RPMI7951 (cell line): ENCODE measurements at places on chromosomes 4 and X. TPM values are rescaled to one million over a fixed set of nuclear protein-coding genes. Genes with fewer than 3 reads are reported as not detected.

The TMPRSS11A gene
- total RNA-seq: not detected in 2 replicates

The SPANXN2 gene
- total RNA-seq: not detected in 2 replicates

The CT45A5 gene
- 0.29 TPM in 1 of 2 replicates, not detected in the other for total RNA-seq

The ADH4 gene
- total RNA-seq: not detected in 2 replicates

The TRIM75 gene
- total RNA-seq: not detected in 2 replicates

The DHX15 gene
- total RNA-seq: 117 and 163 TPM in 2 replicates

The TMEM150C gene
- total RNA-seq: 0.12 and 0.49 TPM in 2 replicates

The TLL1 gene
- 0.20 TPM in 1 of 2 replicates, not detected in the other for total RNA-seq

The FAM184B gene
- under 0.01 TPM in 2 replicates for total RNA-seq

The PLAC8 gene
- 0.39 and 0.96 TPM in 2 replicates for total RNA-seq

The PAGE4 gene
- total RNA-seq: not detected in 2 replicates

The TMPRSS11B gene
- total RNA-seq: not detected in 2 replicates

The PDE5A gene
- total RNA-seq: 0.20 and 0.24 TPM in 2 replicates

The CT83 gene
- total RNA-seq: not detected in 2 replicates

The UGT2B15 gene
- not detected in 2 replicates for total RNA-seq

The PAGE1 gene
- total RNA-seq: 1.1 and 2.7 TPM in 2 replicates

The CDX4 gene
- total RNA-seq: not detected in 2 replicates

The CXorf49 gene
- total RNA-seq: not detected in 2 replicates

The GLRB gene
- total RNA-seq: 9.8 and 11.1 TPM in 2 replicates
